ACHN (cell line): ENCODE measurements at places on chromosomes 3 and 15.
A peak's percentile ranks its signal among the peaks of the same experiment; 100 is the strongest.

DNA sequence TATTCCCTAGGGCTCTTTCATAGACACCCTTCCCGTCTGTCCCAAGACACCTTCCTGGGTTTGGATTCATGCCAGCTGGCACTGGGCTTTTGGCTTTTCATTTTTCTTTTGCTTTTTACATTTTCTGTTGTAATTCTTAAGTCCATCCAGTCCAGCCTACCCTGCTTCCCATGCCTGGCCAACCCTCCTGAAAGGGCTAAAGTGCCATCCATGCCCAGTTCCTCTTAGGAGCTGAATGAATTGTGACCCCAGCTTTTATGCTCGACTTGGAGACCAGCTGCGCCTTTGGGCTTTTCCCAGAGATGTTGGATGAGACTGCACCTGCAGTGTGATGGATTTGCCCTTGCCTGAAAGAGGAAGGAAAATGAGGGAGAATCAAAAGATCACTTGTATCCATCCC lies 25.8 kb downstream of the LRRN1 start:
- no peak for DNase-seq

GRCh38 chr15:85002517-85002916 lies 20.9 kb downstream of the PDE8A start:
- no peak for DNase-seq

- no peak for DNase-seq
These were observed 276.5 kb upstream of the ATP11B start for GRCh38 chr3:182516597-182517336.

- no peak for DNase-seq
These were observed 30.9 kb upstream of the ATP1B3 start for GRCh38 chr3:141845407-141846049.

DNA sequence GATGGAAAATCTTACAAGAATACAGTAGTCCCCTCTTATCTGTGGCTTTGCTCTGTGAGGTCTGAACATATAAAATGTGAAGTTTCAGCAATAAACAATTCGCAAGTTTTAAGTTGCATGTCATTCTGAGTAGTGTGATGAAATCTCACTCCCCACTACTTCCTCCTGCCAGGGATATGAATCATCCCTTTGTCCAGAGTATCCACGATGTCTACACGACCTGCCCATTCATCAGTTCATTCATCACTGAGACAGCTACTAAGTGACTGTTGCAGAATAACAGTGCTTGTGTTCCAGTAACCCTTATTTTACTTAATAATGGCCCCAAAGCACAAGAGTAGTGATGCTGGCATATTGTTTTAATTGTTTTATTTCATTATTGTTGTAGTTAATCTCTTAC lies 489.2 kb upstream of the UBE2E2 start:
- DNase-seq = peak; percentile 51

DNA sequence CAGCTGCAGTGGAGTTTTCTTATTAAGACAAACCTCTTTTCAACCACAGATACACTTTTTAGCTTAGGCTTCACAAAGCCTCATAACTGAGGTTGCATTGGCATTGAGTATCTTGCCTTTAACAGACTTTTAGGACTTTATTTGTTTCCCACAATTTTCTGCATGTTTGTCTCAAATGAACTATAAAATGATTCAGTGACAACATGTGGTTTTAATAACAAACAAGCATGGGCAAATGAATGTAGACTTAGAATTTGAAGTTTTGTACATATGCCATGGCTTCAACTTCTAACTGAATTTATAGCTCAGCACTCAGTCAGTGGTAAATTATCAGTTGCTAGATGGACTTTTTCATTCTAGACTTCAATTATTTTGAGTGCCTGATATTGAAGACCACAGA lies 101.6 kb downstream of the SLC25A26 start:
- no peak for DNase-seq
